ENCODE measurements at places on chromosomes 12 and 14.

- DNase-seq, result no peak
Measured at GRCh38 chr12:89166121-89166520, 186.2 kb downstream of the DUSP6 start.

GRCh38 chr14:61636779-61637178 is 58.5 kb upstream of the HIF1A start:
- no peak for DNase-seq

DNA sequence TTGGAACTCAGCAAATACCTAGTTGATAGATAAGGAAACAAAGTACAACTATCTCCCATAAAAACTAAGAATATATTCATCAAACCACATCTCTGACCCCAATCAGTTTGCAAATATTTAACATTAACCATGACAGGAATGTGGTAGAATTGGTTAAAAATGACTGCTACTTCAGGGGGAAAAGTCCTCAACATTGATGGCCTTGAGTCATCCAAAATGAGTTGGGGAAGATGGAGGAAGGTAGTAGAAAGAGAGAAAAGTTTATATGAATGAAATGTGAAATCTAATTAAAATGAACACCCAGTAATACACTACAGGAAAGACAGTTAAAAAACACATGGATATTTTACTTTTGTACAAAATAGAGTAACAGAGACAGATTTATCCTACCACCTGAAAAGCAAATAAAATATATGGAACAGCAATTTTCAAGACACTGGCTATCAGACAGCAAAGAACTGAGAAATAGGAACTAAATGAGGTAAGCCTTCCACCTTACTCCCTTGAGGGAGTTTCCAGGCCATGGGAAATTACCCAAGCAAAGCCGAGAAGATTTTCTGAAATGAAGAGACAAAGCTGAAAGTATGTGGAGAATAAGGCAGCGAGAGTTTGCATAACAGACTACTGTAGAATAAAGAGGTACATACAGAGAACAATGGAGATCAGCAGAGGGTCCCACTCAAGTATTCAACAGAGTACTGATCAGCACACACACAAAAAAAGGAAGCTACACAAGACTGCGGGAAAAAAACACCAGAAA is 49.6 kb downstream of the TC2N start:
- no peak for DNase-seq

DNA sequence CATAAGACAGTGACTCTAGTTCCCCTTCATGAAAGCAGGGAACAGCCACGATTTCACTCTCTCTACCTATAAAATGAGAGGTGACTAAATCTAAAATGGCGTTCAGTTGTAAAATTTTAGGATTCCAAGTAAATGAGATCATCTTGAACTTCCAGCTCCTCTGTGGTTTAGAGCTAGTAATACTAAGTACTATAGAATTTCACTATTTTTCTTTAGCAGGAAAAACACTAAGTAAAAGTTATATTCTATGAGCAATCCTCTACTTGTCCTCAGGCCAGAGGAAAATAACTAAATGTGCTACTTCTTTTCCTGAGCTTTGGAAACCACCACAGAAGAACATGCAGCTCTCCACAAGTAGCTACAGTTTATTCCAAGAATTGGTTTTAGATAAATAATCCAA is 55.6 kb downstream of the NIN start:
- peak; percentile 91 for DNase-seq

DNA sequence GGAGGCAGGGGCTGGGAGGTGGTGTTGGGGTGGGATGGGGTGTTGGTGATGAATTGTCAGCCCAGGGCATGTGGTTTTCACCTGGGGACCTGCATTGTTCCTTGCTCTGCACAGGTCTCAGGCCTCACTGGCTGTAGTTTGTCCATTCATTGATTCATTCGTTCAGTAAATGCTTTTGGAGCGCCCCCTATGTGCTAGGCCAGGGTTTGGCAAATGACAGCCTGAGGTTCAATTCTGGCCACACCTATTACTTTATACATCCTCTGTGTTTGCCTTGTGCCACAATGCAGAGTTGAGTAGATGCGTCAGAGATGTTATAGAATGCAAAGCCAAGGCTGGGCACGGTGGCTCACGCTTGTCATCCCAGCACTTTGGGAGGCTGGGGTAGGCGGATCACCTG is 4.7 kb downstream of the ADCK1 start:
- peak; percentile 19 for DNase-seq

GRCh38 chr14:100691395-100692056 is 35.2 kb upstream of the DLK1 start:
- no peak for DNase-seq

- DNase-seq, result peak; percentile 17
Measured at GRCh38 chr14:23006188-23006534, 3.8 kb downstream of the C14orf93 start.

GRCh38 chr14:100438678-100439592 is 115.8 kb downstream of the SLC25A47 start:
- DNase-seq, result peak; percentile 64

DNA sequence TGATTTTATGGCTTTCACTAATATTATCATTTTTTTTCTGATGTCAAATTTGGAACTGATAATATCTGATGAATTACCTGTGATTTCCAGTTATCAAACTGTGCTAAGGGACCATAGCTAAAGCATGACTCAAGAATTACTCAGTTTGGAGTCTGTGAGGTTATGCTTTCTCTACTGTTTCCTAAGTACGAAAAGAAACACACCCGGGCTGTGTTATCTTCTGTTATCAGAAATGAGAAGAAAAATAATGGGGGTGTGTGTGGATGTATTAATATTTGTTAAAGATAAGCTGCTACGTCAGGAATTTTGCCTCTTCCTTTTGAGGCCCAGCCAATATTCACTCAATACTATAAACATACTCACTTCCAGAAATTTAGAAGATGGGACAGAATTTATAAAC is 1401.9 kb upstream of the FLRT2 start:
- no peak for DNase-seq

- DNase-seq, result peak; percentile 32
Measured at GRCh38 chr14:28298156-28298555, 468.4 kb upstream of the FOXG1 start.

- DNase-seq, result peak; percentile 70
Measured at GRCh38 chr14:32494609-32495434, 165.7 kb downstream of the AKAP6 start.

GRCh38 chr14:41609704-41610183 is 3.1 kb downstream of the LRFN5 start:
- DNase-seq, result no peak

DNA sequence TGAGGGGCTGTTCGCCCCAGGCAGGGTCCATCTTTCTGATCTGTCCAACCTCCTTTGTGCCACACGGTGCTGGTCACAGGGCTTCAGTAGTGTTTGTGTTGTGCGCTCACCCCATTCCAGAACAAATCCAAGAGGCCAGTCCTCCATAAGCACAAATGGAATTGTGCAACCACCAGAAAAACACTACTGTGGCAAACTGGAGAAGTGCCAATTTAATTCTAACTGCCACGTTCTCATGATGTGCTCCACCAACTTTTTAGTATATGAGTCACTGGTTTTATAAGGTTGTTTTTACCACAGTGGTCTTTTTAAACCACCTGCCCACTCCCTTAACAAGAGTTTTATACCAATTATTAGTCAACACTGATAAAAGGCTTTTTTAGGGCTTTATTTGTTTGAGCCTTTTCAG is 380.2 kb downstream of the NAV3 start:
- peak; percentile 95 for DNase-seq

- DNase-seq, result no peak
Measured at GRCh38 chr14:22417914-22418313, 171.1 kb downstream of the DAD1 start.

DNA sequence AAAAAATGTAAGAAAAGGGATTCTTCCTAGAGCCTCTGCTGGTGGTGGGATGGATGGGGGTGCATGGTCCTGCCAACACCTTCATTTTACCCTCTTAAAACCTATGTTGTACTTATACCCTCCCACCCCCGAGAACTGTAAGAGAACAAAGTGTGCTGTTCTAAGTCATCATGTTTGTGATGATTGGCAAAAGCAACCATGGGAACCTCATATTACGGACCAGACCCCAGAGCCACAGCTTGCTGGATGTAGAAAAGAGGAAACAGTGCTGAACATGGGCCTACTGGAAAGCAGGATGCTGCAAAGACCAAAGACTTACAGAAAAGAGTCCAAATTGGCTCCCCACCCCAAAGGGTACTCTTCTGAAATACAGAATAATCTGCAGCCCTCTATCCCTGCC is 311.2 kb downstream of the DUSP6 start:
- DNase-seq, result peak; percentile 23

GRCh38 chr12:121232977-121233627 is 23.2 kb downstream of the P2RX4 start:
- DNase-seq, result no peak

GRCh38 chr12:52524898-52525591 is 4.9 kb upstream of the KRT5 start:
- DNase-seq, result no peak

- DNase-seq, result peak; percentile 100
Measured at GRCh38 chr14:54773171-54774006, 129.2 kb downstream of the GCH1 start.

DNA sequence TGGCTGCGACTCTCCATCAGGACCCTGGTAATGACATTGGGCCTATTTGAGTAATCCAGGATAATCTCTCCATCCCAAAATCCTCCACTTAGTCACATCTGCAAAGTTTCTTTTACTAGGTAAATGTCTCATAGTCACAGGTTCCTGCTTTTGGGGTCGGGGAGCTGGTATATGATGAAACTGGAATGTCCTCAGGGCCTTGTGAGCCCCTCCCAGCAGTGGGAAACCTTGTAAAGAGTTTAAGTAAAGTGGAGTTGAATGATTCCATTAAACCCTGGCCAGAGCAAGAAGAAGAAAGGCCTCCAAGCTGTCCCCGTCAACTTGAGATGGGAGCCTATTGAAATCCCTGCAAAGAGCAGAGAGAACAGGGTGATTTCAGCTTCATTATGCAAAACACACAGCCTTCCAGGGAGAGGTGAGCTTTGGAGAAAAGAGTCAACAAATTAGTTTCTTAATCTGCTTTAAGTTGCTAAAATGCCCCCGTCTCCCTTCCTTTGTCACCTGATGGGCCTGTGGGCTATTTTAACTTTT is 12.6 kb downstream of the WSCD2 start:
- DNase-seq, result no peak

GRCh38 chr14:24172871-24173281 is 996 bp downstream of the REC8 start:
- DNase-seq, result no peak

DNA sequence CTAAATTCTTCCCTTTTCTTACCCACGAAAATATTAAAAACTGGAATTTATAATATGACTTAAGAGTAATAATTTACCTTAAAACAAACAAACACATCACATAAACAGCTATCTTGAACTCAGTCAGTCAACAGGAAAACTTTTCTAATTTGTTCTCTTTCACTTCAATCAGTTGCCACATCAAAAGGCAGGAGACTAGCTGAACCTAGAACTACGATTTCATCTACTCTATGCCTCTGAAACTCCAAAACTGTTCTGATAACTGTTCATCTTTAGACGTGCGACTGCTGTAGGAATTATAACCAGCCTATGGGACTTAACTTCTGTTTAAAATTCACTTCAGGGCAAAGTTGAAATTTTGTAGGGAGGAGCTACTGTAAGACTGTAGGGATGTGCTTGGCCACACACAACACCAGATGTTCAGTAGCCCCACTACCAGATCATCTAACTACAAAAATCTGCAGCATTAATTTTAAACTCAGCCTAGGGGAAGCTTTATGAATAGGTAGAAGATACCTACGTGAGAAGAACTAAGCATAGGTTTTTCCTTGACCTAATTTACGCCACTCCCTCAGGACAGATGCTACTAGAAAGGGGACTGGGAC is 7.6 kb upstream of the RAD51AP1 start:
- DNase-seq, result no peak

DNA sequence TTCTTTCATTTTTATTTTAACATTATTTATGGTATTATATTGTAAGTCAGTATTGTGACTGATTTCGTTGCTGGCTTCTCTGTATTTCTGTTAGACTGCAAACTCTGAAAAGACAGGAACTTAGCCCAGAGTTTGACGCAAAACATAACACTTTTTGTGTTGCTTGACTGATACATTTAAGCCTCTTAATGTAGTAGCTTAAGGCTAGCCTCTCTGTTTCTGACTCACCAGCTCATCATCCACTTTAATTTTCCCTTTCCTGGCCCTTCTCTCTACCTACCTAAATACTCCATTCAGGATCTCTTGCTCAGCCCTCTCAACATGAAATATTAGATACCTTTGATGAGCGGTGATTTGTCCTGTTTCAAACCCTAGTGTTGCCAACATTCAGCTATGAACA is 420.6 kb downstream of the LRFN5 start:
- no peak for DNase-seq

DNA sequence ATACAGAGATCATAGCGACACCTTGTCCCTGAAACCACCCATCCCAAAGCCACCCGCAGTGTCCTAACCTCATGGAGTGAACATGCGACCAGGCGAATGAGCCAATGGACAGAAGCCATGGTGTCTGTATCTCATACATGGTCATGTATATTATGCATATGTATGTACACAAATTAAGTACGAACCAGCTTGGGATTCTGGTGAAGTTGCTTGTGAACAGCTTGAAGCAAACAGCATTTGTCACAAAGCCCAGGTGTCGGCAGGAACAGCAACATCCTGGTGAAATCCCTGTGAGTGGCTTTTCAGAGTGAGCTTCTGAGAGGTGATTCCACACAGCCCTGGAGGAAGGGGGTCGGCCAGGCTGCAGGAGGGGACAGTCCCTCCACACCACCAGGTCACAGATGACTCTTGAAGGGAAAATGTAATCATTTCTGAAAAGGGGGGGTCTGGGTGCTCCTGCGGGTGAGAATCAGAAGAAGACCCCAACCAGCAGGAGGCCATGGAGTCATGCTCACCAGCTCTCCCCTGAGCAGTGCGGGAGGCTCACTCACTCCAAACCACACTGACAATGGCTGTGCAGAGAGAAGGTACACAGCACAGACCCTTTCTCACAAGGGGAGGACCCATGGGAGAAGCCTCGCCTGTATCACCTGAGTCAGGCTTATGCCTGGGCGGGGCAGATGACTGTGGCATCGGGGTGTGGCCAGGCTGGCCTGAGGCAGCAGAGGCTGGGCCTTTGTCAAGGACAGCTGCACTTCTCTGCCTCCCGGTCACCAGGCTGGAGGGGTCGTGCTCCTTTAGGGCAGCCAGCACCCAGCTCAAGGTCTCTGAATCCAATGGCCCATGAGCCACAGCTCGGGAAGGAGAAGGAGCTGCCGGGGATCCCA is 14.3 kb downstream of the CHGA start:
- DNase-seq, result no peak

GRCh38 chr12:132307976-132308852 is 21.2 kb downstream of the GALNT9 start:
- DNase-seq, result no peak

DNA sequence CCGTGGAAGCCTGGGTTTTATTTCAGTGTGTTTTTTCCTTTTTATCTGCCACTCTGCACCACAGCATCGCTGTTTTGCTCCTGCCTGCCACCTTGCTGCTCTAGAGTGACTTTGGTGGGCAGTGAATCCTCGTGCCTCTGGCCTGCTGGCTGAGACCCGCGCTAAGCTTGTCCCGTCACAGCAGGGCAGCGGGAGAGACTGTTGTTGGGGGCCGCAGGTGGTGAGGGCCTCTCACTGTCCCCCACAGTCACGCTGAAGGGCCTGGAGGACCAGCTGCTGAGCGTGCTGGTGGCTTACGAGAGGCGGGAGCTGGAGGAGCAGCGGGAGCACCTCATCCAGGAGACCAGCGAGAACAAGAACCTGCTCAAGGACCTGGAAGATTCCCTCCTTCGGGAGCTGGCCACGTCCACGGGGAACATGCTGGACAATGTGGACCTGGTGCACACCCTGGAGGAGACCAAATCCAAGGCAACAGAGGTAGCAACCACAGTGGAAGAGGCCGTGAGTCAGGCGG is 55.2 kb downstream of the CCDC92 start:
- DNase-seq, result no peak

Data from LHCN-M2 (cell line).